Ascending aorta (tissue), 2 donors: ENCODE measurements at places on chromosomes 4 and X.

GRCh38 chrX:8003147-8003883 lies 76.1 kb upstream of the PNPLA4 start:
- no peak for DNase-seq

DNA sequence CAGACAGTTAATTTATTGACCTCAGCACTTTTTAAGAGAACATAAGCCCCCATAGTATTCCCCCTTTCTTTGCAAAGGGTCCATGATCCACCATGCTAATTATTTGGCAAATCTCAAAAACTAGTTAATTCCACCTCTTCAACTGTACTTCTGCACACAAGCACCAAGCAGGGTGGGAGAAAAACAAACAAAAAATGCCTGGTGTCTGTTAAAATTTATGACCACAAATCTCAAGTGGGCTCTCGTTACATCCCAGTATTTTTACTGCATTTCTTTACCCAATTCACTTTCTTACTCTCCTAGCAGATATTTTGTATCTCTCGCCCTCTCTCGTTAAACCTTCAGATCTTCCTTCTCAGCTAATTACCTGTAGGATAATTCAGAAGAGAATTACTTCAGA lies 6.1 kb downstream of the ARSJ start:
- no peak for DNase-seq

- DNase-seq: no peak
Measured at GRCh38 chr4:121819216-121819965, 4.3 kb downstream of the CCNA2 start.

GRCh38 chr4:52783069-52783468 lies 31.8 kb upstream of the ERVMER34-1 start:
- no peak for DNase-seq

DNA sequence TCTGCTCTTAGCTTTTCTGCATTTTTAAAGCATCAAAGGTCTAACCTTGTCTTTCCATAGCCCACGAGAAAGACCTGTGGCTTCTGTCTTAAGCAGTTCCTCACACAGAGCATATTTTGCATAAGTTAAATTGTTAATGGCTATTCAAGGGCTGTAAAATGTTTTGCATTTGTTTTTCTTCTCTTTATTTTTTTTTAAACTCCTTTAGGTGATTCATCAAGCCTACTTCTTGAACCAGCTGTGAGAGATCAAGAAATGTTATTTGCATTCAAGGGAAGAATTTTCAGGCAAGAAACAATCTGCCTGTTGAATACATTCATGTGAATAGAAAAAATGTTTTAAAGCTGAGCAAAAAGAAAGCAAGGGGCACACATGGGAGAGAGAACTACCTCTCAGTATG lies 423.8 kb upstream of the FRG1 start:
- no peak for DNase-seq

GRCh38 chr4:141046255-141046654 lies 87.0 kb downstream of the RNF150 start:
- no peak for DNase-seq

DNA sequence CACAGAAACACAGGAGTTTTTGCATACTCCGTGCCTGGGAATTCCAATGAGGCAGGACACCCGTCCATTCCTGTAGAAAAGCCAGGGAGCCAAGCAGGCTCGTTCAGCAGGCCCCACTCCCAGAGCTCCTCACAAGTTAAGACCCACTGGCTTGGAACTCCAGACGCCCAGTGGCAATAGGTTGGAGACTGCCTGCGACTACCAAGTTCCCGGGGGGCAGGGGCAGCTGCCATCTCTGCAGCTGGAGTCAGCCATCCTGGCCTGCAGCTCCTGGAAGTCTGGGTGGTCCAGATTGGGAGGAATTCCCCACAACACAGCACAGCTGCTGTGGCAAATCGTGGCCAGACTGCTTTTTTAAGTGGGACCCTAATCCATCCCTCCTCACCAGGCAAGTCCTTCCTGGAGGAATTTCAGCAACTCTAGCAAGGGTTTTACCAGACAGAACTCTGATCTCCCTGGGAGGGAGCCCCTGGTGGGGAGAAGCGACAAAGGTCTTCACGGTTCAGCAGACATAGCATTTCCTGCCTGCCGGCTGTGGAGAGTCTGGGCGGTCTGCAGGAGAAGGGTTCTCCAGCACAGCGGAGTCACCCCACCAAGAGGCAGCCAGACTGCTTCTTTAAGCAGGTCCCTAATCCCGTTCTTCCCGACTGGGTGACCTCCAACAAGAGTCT lies 231.9 kb downstream of the STPG2 start:
- no peak for DNase-seq

- DNase-seq: no peak
Measured at GRCh38 chrX:43657671-43658070, 1.6 kb downstream of the MAOA start.

- no peak for DNase-seq
Measured at GRCh38 chr4:36138220-36138619, 106.1 kb downstream of the ARAP2 start.

- DNase-seq: no peak
Measured at GRCh38 chr4:104677116-104677515, 182.4 kb upstream of the CXXC4 start.

DNA sequence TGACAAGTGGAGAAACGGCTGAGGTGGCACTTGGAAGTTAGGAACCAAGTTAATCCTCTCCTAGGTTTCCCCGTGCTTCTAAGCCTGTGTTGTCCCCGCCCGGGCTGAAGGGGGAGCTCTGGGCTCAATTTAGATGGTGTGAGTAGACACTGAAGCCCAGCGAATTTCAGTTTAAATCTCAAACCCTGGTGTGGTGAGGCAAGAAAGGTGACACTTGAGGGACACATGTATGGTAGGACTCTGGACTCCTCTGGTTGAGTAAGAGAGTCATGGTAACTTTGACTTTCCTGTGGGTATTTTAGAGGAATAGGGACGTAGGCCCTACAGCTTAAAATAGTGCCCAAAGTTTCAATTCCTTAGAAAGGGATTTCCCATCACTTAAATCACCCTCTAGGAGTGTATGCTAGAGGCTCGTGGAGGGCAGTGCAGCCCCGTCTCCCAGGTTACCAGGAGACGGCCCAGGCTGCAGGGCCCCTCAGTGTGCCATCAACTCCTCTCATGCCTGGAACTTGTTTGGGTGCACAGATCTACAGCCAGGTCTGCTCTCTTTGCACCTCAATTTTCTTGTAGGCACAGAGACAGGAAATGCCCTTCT lies 24.0 kb downstream of the HAND2 start:
- DNase-seq: no peak

DNA sequence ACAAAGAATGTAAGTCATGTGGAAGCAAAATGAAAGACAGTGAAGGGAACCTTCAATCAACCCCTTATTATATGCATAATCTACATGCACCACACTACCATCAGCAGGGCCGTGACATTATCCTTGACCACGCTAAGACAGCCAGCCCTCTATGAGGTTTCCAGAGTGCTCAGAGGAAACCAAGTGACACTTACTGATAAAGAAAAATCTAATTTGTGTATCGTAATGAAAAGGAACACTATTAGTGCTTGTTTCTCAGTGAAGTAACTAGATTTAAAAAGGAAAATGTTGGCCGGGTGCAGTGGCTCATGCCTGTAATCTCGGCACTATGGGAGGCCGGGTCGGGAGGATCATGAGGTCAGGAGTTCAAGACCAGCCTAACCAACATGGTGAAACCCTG lies 56.4 kb downstream of the ABCG2 start:
- DNase-seq: no peak

DNA sequence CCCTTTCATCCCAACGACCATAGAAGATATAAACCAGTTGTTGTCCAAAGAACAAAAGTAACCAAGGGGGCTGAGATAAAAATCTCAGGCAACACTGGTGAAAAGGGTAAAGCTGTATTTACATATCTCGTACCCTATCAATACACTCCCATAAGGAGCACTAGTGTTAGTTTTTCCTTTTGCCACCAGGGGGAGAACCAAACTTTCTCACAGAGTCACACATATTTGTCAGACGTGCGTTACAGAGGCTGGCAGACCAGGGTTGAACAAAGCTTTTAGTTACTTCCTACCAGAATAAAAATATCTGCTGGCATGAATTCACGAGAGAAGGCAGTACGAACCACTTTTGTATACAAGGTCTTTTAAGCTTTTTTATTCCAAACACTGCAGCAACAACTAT lies 88.3 kb downstream of the AMELX start:
- DNase-seq: peak; percentile 79

DNA sequence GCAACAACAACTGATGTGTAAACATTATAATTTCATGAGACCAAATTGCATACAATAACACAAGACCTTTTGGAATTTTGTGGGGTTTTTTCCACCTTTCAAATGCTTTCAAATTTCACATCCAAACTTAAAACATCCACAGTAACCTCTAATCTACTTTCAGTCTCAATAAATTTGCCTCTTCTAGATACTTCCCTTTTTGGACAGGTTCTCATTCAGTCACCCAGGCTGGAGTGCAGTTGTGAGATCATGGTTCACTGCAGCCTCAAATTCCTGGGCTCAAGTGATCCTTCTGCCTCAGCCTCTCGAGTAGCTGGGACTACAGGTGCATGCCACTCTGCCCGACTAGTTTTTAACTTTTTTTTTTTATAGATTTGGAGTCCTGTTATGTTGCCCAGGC lies 556.6 kb downstream of the NLGN4X start:
- no peak for DNase-seq

- no peak for DNase-seq
Measured at GRCh38 chr4:162683659-162684370, 482.9 kb downstream of the NAF1 start.
